ENCODE measurements at places on chromosomes 7 and 10. TPM values are rescaled to one million over a fixed set of nuclear protein-coding genes. Genes with fewer than 3 reads are reported as not detected.

DNA sequence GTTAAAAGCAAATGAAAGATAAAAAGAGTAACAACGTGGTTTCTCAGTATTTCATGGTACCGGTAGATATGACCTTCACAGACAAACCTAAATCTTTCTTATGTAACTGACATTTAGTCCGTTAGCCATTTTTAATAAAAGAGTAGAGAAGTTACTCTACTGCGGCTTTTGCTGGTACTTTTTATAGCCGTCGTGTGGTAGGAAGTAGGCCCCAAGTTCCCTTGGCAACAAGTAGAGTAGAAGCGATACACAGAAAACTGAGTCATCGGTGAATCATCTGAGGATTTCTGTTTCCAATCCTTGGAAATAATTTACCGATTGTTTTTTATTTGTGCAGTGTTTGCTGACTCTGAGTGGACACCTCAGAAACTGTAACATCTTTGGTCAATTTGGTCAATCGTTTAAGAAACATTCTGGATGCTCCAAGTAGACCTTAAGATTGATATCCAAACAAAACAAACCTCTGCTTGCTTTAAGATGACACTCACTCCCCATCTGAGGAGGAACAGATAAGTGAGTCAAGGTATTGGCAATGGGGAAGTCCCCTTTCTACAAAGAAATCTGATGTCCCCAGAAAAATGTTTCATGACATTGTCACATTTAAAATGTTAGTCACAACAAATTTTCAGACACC, 63.9 kb upstream of the AHR start:
- no peaks in the 10 kb centered on the region for H3K36me3 ChIP-seq
- no peak overlapping the region for H3K4me3 ChIP-seq
- H3K27me3 ChIP-seq: no peaks in the 10 kb centered on the region
- no peak for DNase-seq
- H3K4me1 ChIP-seq: peaks cover 6% of the 10 kb centered on the region

DNA sequence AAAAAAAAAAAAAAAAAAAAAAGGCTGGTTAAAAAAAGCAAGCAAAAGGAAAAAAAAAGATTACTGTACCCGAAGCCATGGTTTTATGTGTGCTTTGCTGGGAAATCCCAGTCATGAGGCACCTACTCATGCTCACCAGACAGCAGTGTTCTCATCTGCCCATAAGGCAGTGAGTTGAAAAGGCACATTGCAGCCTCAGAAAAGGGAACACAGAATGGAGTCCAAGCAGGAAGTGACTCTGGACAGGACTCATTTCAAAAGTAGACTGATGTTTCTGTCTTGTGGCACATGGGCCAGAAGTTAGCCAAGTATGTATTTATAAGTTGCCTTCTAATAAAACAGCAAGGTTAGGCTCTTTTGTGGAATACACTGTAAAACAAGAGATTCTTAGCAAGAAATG, 40.2 kb downstream of the PDSS1 start:
- peaks cover 5% of the 10 kb centered on the region for H3K4me1 ChIP-seq
- no peak for DNase-seq
- H3K4me3 ChIP-seq: no peak overlapping the region

DNA sequence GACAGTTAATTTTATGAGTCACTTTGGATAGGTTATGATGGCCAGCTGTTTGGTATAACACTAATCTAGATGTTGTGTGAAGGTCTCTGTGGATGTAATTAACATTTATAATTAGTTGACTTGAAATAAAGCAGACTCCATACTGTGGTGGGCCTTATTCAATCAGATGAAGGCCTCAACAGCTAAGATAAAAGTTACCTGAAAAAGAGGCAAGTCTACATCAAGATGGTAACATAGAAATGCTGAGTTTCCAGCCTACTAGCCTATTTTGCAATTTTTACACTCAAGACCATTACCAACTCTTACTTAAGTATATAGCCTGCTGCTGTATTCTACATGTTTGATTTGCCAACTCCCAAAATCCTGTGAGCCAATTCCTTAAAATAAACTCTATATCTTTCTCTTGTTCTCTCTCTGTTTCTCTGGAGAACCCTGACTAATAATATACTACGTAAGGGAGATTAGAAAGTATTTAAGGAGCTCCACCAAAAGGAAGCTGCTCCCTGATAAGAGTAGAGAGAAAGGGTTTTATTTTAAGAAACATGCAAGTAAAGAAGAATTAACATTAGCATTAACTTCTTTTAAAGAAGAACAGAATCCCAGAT, 42.7 kb downstream of the ZNF438 start:
- H3K27ac ChIP-seq: no peak overlapping the region
- H3K27me3 ChIP-seq: no peaks in the 10 kb centered on the region
- no peak for DNase-seq
- no peaks in the 10 kb centered on the region for H3K36me3 ChIP-seq
- H3K4me3 ChIP-seq: no peak overlapping the region

The TMEM196 gene
- total RNA-seq: not detected

The SVIL gene
- total RNA-seq: 23.6 TPM

DNA sequence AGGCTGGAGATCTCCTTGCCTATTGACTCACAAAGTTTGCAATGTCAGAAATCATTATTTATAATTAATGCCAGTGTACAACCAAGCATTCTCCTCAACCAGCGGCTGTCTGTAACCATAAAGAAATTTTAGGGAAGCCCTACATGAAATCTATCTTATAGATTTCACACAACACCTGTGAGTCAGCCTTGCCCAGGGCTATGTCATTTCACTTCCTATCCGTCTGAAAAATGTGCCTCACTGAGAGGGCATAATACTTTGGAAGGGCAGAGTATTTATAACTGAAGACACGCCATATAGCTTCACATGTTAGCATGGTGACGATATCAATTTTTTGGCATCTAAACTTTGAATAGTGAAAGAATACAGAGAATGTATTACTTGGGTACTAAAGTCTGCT, 296.6 kb upstream of the ETV1 start:
- H3K36me3 ChIP-seq: no peaks in the 10 kb centered on the region
- no peaks in the 10 kb centered on the region for H3K27me3 ChIP-seq
- H3K27ac ChIP-seq: no peak overlapping the region
- no peak overlapping the region for H3K4me3 ChIP-seq

- H3K4me1 ChIP-seq: no peaks in the 10 kb centered on the region
- no peak overlapping the region for H3K27ac ChIP-seq
- DNase-seq: no peak
- no peaks in the 10 kb centered on the region for H3K36me3 ChIP-seq
These were observed 6.9 kb upstream of the MXI1 start for GRCh38 chr10:110200503-110200902.

The NT5C2 gene
- 66.7 TPM for total RNA-seq

DNA sequence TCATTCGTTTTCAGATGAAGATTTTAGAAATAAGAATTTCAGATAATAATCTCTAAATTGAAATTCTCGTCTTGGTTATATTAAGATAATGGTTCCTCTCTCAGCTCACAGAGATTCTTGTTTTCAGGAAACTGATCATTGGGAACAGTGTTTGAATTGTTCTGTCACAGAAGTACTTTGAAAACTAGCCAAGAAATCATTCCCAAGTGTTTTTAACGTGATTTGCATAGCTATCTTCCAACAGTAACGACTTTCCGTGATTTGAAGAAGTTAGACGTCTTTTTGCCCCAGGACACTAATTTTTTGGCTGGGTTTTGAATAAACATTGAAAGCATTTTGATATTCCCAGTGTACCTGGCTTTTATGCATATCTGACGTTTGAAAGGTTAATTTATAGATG, 116.0 kb downstream of the CDCA7L start:
- no peak overlapping the region for H3K4me3 ChIP-seq
- no peaks in the 10 kb centered on the region for H3K36me3 ChIP-seq
- no peaks in the 10 kb centered on the region for H3K4me1 ChIP-seq
- no peaks in the 10 kb centered on the region for H3K27me3 ChIP-seq
- no peak for DNase-seq

The LRCH4 gene
- 167 TPM for total RNA-seq

GRCh38 chr7:154473360-154473759, 421.2 kb downstream of the DPP6 start:
- H3K27me3 ChIP-seq: no peaks in the 10 kb centered on the region
- no peak overlapping the region for H3K27ac ChIP-seq
- no peaks in the 10 kb centered on the region for H3K36me3 ChIP-seq
- DNase-seq: no peak

DNA sequence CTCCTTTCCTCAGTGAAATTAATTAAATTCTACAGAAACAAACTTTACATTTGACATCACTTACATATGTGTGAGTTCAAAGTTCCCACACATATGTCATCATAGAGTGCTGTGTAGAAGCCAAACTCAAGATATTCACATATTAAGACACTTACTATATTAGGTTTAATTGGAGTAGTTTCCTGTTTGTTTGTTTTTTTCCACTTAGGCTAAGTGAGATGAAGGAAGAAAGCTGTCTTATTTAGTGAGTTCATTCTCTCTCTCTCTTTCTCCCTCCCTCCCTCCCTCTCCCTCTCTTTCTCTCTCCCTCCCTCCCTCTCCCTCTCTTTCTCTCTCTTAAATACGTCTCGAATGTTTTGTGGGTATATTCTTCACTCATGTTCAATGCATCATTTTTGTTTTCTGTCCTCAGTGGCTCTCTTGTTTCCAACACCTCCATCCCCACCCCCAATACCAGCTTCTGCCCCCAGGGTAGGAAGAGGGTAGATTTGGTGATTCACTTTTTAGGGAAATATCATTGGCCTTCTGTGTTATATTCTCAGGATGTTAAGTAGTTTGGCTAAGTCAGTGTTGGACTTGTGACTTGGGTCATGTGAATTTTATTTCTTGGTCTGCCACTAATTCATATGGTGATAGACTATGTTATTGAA, 262.0 kb downstream of the FRMD4A start:
- H3K4me1 ChIP-seq: peaks cover 3% of the 10 kb centered on the region
- no peaks in the 10 kb centered on the region for H3K27me3 ChIP-seq
- DNase-seq: no peak
- no peak overlapping the region for H3K4me3 ChIP-seq
- H3K36me3 ChIP-seq: no peaks in the 10 kb centered on the region

The TAS2R5 gene
- total RNA-seq: 4.8 TPM

GRCh38 chr10:34135515-34135914, 679.6 kb downstream of the PARD3 start:
- H3K27ac ChIP-seq: no peak overlapping the region
- no peak overlapping the region for H3K4me3 ChIP-seq
- H3K36me3 ChIP-seq: no peaks in the 10 kb centered on the region
- H3K27me3 ChIP-seq: no peaks in the 10 kb centered on the region

DNA sequence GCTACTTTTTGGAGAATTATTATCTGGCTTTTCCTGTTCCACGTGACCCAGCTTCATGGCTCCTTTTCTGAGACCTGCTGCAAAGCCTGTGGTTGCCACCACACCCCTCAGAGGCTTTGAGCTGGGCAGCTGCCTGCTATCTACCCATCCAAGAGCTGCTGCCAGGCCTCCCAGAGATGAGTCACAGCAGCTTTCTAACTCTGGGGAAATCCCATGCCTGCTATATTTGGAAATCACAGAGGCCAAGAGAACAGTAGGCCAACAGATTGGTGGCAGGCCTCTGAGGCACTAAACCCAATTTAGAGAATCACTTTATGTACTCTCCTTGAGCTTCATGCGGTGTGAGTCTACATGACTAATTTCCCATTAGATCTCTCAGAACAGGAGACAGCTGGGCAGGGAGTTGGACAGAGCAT, 35.2 kb downstream of the SGCE start:
- no peaks in the 10 kb centered on the region for H3K36me3 ChIP-seq
- DNase-seq: peak; percentile 45
- H3K27me3 ChIP-seq: no peaks in the 10 kb centered on the region
- no peak overlapping the region for H3K27ac ChIP-seq
- no peaks in the 10 kb centered on the region for H3K4me1 ChIP-seq
- no peak overlapping the region for H3K4me3 ChIP-seq

The ALKBH4 gene
- 20.3 TPM for total RNA-seq

- no peak overlapping the region for H3K4me3 ChIP-seq
- no peak overlapping the region for H3K27ac ChIP-seq
- no peaks in the 10 kb centered on the region for H3K27me3 ChIP-seq
- DNase-seq: no peak
- H3K36me3 ChIP-seq: no peaks in the 10 kb centered on the region
These were observed 13.6 kb downstream of the LGI1 start for GRCh38 chr10:93771354-93771753.

The ERVW-1 gene
- not detected for total RNA-seq

The MUC12 gene
- not detected for total RNA-seq

The IDI2 gene
- total RNA-seq: not detected

The NUTM2B gene
- total RNA-seq: 2.8 TPM

GRCh38 chr10:85618841-85619240, 747.8 kb downstream of the GRID1 start:
- no peaks in the 10 kb centered on the region for H3K4me1 ChIP-seq
- no peak overlapping the region for H3K4me3 ChIP-seq
- no peaks in the 10 kb centered on the region for H3K36me3 ChIP-seq
- H3K27me3 ChIP-seq: no peaks in the 10 kb centered on the region
- DNase-seq: no peak

GRCh38 chr7:33733870-33734650, 171.3 kb upstream of the BMPER start:
- H3K4me1 ChIP-seq: no peaks in the 10 kb centered on the region
- no peaks in the 10 kb centered on the region for H3K36me3 ChIP-seq
- H3K27ac ChIP-seq: no peak overlapping the region
- H3K4me3 ChIP-seq: no peak overlapping the region
- H3K27me3 ChIP-seq: no peaks in the 10 kb centered on the region
- no peak for DNase-seq

DNA sequence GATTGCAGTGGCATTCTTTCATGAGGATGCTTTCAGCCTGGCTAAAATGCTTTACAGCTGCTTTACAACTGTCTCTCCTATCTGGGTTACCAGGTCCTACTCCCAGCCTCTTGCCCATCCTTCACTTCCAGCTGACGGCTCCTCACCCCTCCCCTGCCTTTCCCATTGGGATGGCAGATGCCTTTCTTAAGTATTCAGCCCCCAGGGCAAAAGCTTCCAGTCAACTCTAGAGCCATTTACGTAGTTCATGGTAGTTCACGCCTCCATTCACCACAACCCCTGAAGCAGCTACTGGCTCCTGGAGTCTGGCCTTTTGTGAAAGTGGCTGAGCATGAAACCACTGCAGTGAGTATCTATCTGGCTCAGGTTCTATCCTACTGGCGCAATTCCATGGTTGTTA, 17.2 kb upstream of the BMPER start:
- peaks cover 16% of the 10 kb centered on the region for H3K4me1 ChIP-seq
- H3K27me3 ChIP-seq: no peaks in the 10 kb centered on the region
- no peak overlapping the region for H3K27ac ChIP-seq

DNA sequence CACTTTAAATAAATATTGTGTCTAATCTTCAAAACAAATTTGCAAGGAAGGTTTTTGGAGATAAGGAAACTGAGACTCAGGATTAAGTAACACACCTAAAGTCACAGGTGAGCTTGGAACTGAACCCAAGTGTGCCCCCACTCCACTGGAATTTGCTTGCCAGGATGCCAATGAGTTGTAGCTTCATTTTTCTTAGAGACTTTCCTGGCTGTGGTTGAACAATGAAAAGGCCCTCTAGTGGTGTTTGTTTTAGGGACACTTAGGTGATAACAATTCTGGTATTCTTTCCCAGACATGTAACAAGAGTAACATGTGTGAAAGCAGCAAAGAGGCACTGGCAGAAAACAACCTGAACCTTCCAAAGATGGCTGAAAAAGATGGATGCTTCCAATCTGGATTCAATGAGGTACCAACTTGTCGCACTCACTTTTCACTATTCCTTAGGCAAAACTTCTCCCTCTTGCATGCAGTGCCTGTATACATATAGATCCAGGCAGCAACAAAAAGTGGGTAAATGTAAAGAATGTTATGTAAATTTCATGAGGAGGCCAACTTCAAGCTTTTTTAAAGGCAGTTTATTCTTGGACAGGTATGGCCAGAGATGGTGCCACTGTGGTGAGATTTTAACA, 1.5 kb downstream of the IL6 start:
- no peaks in the 10 kb centered on the region for H3K27me3 ChIP-seq
- H3K36me3 ChIP-seq: no peaks in the 10 kb centered on the region
- H3K27ac ChIP-seq: no peak overlapping the region

The C10orf95 gene
- total RNA-seq: not detected

Data from tibial nerve (tissue), 4 donors.